ENCODE measurements at places on chromosomes 12 and 14.

GRCh38 chr12:121026274-121027045 lies 10.2 kb upstream of the C12orf43 start:
- peak; percentile 25 for DNase-seq

DNA sequence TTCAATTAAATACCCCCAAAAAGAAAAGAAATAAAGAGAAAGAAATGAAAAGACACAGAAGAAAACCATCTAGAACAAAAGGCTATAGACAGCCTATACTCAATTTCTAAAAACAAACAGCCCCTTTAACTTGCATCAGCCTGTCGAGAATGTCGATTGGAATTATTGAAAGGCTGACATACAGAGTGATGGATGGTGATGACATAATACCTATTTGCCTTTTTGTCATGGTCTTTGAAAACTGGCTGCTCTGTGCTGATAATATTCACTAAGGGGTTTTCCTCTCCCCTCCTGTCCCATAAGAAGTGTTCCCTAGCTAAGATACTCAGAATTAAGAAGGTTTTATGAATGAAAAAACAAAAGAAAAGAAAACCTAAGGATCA lies 393.7 kb downstream of the SOX5 start:
- no peak for DNase-seq

DNA sequence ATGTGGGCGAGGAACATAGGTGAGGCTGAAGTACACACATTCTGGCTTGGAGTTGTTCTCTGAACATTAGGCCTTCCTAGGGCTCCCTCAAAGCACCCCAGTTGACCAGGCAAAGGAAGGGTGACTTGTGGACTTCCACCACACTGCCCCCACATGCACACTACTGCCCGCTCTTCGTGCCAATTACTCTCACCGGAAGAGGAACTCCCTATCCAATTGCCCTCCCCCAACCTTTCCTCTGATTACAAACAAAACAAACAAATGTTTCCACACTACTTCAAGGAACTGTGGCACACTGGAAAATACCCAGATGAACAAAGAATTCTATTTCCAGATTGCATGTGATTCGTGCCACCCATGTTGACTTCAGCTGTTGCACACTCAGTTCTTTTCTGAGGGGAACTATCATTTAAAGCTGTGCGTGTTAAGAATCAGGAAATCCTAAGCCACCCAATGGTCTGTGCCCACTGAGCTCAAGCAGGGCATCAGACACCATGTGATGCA lies 139.3 kb downstream of the SSPN start:
- DNase-seq, result no peak

DNA sequence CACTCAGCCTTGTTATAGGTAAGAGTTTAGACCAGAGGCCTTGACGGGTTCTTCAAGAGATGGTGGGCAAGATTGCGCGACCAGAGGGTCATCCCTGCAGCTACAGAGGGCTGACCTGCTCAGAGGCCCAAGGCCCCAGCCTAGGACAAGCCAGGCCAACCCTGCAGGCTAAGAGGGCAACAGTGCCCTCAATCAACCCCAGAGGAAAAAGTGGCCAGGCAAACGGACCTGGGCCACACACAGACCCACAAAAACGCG lies 1.3 kb downstream of the SSH1 start:
- DNase-seq, result no peak

GRCh38 chr12:62808166-62808879 lies 126.6 kb downstream of the PPM1H start:
- DNase-seq, result no peak

DNA sequence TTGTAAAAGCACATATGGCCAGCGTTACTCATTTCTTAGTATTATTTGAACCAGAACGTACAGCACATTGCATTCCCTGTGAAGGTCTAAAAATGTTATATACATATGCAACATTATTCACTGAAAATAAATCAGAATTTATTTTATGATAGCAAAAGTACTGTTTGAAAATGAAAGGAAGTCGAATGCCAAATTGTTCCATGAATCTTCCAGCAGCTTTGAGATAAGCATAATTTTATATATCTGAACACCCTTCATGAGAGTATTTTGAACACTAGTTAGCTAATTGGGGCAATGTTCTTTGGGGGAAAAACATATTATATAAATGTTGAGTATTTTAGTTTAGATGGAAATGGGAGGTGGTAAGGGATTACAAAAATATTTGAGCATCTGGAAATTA lies 300.7 kb upstream of the SYT1 start:
- DNase-seq, result no peak

- DNase-seq, result no peak
Measured at GRCh38 chr12:56930241-56930640, 4.0 kb downstream of the SDR9C7 start.

DNA sequence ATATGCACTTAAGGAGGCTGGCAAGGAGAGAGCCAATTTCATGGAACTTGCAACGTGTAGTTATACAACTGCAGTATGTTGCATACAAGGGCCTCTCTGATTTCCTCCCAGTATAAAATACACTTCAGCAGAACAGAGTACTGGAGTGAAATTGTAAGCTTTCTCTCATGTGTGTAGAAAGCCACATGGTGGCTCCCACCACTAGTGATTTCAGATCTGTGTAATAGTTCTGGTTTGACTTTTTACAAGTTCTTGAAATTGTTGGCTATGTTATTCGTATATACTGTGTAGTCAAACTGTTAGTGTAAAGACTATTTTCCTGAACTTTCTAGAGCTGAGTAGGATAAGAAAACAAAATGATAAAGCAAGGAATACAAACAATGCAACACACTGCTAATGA lies 16.4 kb upstream of the LMO3 start:
- no peak for DNase-seq

DNA sequence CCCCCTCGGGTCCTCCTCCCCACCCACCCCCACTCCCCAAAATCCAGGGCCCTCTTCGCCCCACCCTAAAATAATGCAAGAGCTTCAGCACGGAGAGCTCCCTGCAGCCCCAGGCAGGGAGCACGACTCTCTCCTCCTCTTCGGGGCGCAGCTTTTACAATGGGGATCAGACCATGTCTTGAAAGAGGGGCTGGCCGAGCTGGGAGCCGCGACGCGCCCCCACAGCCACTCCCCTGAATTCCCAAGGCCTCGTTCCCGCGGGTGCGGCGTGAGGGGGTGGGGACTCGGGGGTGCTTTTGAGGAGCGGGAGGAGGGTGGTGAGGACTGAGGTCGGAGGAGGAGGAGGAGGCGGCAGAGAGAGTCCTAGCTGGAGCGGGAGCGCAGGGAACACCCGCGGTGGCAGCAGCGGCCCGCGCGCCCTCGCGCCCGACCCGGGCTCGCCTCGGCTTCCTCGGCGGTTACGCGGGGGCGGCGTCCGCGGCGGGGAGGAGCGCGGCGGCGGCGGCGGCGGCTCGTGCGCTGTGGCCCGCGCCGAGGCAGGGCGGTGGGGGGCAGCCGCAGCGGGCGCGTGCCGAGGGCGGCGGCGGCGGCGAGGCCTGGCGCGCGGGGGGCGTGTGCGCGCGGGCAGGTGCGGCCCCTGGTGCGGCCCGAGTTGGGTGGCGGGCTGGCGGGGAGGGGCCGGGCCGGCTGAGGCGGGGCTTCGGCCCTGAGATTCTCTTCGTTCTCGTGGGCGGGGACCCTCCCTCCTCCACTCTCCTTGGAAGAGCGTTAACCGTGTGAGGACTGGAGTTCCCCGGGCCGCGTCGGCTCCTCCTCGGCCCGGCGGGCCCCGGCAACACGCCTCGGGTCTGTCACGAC lies at the start of gene ANKS1B:
Gene ANKS1B (minus strand): TSS at position 666 of the 858 bp plus-strand sequence. CDS start 699 bp downstream, outside the sequence.
- DNase-seq, result peak; percentile 33
